Forelimb muscle (tissue), 1 donor: ENCODE measurements at places on chromosomes 12 and 14. TPM values are rescaled to one million over a fixed set of nuclear protein-coding genes. Genes with fewer than 3 reads are reported as not detected.

DNA sequence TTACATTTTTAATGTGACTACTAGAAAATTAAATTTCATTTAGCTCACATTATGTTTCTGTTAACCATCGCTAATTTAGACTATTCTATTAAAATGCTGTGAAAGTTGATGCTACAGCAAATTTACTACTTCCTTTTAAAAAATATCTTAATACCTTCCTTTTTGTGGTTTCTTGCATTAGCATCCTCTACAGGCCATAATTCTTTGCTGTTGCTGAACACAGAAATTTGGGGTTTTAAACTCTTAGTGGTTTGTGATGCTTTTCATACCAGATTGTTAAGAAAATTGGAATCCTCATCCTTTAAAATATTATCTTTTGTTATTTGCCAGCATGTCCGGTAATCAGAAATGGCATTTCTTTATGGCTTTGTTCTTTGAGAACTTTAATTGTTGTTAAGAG, 18.1 kb downstream of the WNK1 start:
- no peak for DNase-seq

Gene IKZF4
- polyA plus RNA-seq, result 9.4 TPM

Gene CLEC14A
- polyA plus RNA-seq, result 23.9 TPM

DNA sequence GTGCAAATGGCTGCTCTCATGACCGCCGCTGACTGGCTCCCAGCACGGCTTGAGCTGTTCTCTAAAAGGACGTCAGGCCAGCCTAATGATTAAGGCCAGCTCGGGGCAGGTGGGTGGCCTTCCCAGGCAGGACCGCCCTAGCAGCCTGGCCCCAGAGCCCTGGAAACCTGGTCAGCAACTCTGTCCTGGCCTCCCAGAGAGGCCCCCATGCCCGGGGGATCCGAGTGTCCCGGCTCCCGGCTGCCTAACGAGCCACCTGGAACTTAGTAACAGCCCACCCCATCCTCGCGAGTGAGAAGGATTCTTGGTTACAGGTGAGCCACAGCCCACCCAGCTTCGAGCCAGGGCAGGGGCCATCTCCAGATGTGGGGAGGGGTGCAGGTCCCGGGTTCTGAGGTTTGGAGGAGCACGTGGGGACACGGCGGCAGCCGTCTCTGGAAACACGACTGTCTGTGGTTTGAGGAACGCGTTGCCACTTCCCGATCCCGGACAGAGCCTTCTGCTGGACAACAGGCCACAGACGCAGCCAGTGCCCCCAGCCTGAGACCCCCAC, 73.8 kb upstream of the FBRSL1 start:
- no peak for DNase-seq

DNA sequence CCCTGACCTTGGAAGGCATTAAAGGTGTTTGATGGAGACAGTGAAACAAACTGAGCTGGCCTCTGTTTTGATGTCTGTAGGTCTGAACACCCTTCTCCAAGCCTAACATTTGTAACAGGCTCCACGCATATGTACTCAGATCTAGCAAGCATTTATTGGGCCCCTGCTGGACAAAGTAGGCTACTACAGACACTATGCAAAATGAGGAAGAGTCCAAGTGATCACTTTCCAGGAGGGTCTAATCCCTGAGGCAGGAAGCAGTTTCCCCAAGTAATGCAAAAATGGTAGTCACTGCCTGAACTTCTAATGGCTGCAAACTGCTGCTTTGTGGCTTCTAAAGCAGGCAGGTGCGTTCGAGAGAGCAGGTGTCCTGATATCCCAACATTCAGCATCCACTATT, 405.8 kb downstream of the MED13L start:
- DNase-seq, result no peak

Gene AQP6
- polyA plus RNA-seq, result 0.14 TPM

Gene LRIG3
- polyA plus RNA-seq, result 23.8 TPM

GRCh38 chr12:43921666-43922337, 85.9 kb downstream of the TMEM117 start:
- DNase-seq, result no peak

DNA sequence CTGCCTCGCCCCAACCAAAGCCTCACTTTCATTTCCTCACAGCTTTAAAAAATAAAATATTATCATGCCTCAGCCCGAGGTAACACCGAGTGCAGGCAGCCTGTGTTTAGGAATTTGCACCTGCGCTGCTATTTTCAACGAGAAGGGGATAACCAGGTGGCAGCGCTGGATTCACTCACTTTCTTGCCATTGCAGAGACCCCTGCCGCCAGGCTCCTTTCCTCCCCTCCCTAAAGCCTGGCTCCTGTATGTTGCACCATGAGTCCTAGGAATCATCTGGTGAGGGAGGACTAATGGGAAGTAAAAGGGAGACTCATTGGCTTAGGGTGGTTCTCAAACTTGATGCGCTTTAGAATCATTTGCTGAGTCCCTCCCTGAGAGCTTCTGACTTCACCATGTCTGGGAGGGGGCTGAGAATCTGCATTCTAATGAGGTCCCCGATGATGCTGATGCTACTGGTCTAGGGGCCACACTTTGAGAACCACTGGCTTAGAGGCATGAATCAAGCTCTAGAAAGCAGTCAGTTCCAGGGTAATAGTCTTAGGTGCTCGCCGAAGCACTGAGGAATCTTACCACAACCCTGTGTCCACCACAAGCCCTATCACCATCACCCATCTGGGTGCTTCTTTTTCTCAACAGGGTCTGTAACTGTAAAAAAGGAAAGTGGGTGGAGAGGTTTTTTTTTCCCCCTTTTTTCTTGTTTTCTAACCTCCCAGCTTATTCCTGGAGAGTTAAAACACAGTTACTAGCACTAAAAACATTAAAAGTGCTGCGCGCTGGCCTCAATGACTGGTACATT, 83.8 kb downstream of the SLC38A1 start:
- DNase-seq, result no peak

DNA sequence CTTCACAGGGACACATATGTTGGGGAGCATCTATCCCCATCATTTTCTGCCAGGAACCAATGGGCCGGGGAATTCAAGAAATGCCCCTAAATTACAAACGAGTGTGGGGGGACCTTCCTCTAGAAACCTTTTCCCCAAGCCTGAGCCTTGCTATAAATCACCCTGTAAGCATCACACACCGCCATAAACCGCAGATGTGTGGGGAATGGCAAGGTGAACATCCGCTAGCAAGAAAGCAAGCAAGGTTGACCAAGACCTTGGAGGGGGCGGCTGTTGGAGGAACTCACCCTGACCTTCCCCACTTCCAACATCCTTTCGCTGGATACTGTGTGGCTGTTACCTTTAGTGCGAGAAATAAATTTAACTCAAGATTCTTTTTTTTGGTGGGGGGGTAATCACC, 693.3 kb upstream of the TBX3 start:
- no peak for DNase-seq

Gene NUAK1
- polyA plus RNA-seq, result 9.6 TPM

- DNase-seq, result peak; percentile 6
Observed at GRCh38 chr12:92871116-92871515, 58.0 kb downstream of the EEA1 start.

Gene NEDD8
- 188 TPM for polyA plus RNA-seq

- no peak for DNase-seq
Observed at GRCh38 chr12:121578230-121579189, 2.3 kb downstream of the KDM2B start.

GRCh38 chr12:121783766-121784165, 9.7 kb downstream of the RHOF start:
- no peak for DNase-seq

DNA sequence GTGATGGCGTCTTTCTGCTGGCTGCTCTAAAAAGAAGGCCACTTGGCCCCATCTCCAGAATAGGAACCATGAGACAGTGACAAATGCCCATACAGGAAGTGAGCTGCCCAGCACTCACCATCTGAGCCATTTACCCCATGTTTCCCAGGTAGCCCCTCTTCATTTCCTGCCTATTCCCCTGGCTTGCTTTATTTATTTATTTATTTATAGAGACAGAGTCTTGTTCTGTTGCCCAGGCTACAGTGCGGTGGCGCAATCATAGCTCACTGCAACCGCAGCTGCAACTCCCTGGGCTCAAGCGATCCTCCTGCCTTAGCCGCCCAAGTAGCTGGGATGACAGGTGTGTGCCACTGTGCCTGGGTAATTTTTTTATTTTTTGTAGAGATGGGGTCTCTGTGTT, 71.2 kb downstream of the RIN3 start:
- no peak for DNase-seq

Gene HRK
- polyA plus RNA-seq, result 0.28 TPM

DNA sequence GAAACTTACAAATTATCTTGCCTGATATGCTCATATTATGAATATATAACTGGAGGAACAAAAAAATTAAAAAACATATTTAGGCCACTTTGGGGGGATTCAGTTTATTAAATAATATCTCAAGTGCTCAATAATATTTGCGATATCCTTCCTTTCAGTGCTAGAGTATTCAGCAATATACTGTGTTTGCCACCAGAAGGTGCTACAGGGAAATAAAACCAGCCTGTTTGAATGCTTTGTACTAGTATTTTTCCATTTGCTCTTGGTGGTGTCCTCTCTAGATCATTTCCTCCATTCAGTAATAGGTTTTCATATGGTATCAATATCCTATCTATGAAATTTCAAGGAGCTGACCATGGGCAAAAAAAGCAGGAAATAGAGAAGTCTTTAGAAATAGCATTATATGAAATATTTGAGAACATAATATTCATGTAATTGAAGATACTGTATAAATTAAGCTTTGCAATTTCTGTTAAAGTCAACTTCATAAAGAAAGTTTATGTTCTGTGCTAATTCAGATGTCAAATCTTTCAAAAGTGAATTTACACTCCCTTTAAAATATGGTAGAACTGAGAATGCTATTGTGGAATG, 106.2 kb upstream of the NAV3 start:
- no peak for DNase-seq

DNA sequence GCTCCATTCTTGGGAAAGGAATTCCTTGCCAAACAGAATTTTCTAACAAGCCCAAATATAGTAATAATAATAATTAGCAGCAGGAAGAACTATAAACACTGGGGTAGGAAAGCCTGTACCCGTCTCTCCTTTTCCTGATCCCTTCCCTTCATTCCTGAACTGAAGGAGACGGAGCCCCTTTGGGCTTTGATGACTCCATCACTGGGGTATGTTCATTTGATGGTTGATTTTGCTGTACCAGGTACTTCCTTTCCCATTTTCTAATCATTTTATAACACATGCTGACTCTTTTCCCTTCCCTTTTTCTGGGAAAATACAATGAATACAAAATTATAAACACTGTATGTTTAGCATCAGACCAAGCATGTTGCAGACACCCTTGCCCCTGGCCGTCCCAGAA, 3.6 kb upstream of the RCOR1 start:
- DNase-seq, result no peak

GRCh38 chr14:106269029-106269428, 742.6 kb downstream of the TMEM121 start:
- DNase-seq, result no peak

DNA sequence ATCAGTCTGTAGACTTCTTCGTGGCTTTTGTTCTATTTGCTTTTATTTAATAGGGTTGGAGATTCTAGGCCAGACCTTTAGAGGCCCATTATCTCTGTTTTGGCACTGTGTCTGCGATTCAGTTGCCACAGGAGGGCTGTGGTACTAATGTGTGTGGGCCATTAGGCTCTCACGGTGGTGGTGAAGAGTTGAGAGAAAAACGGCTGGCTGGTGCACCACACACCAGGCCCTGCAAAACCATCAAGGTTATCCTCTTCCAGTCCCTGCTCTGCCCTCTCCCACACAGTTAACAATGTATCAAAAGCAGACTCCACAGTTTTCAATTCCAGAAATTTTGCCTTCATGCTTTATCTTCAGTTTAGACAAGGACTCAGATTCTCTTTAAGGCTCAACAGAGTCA, 97.7 kb downstream of the MYF5 start:
- DNase-seq, result no peak

GRCh38 chr12:46107591-46107990, 117.2 kb upstream of the SCAF11 start:
- no peak for DNase-seq
